ENCODE measurements at places on chromosomes 16 and 17. TPM values are rescaled to one million over a fixed set of nuclear protein-coding genes. Genes with fewer than 3 reads are reported as not detected.

DNA sequence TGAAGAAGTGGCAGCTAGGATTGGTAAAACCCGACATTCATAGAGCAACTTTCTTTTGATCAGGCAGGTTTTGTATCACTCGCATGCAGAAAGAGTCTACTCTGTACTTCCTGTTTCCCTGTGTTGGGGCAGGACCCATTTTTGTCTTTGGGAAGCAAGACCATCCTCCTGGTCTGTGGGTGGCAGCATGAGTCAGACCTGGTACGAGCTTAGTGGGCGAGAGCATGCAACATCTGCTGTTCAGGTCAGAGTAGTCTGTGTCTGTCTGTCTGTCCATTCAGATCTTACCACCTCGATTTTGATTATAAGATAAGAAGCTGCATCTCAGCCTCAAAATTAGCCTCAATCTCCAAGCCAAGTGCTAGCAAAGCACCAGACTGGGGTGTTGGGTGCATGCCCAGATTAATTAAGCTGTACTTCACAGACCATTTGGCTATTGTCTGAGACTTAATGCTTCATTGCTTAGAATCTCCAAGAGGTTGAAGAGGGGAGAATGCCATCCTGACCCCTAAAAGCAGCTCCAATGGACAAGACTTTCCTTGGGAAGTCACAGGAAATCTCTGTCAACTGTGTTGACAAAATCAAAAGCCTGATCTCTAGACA is 110.9 kb downstream of the XYLT1 start:
- no peak for DNase-seq

Gene KCNJ12
- 17.3 TPM for polyA plus RNA-seq

DNA sequence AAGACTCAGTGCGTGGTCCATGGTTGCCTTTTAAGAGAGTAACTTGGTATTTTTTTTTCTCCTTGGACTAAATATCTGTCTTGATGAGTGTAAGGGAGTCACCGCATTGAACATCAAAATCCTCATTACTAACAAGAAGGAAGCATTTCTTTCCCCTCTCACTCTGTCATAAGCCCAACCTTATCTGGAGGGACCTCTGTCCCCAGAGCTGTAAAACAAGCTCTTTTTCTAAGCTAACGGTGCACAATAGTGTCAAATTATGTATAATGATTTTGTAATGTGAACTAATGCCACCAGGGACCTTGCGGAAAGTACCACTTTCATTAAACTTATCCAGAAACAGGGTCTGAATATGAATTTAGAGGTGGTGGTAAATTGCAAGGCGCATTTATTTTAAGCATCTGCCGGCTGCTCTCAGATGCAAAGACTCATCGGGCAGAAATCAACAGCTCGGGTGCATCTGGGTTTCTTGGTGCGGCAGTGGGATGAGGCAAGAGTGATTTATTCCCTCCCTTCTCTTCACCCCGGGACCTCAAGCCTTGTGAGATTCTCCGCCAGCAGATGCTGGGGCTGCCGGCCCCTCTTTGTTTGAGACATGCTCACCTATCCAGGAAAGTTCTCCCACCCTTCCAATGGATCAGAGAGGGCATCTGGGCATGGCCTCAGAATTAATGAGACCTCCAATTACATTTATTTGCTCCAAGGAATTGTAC is 95.2 kb upstream of the IRX3 start:
- no peak for DNase-seq

DNA sequence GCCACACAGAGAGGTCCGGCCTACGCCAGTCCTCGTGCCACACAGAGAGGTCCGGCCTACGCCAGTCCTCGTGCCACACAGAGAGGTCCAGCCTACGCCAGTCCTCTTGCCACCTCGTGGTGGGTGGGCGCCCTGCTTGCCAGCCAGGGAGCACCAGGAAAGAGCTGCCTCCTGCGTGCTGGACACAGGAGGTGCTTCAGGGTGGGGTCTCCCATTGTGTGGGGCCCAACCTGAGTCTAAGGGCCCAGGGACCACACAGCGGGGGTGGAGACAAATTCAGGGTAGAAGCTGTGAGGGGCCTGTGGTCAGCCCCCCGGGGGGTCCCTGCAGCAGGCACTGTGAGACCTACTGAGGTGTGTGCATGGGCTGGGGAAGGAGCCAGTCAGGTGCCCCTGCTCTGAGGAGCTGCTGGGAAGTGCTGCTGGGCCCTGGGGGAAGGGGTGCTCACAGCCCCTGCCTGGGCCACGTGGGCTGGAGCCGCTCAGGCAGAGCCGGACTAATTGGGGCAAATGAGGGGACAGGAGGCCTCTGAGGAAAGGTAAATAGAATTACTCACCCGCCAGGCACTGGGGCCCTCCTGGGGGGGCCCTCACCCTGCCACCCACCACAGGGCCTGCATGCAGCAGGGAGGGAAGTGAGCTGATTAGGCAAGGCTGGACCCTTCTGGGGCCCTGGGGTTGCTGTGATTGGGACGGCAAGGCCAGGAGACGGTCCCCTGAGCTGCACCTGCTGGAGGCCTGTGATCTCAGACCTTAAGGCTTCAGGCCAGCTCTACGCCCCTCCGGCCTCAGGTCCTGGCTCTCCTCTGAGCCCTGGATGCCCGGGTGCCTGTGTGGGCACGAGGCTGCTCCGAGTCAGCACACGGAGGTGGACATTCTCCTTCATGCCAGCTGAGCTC is 11.0 kb downstream of the GCGR start:
- no peak for DNase-seq

- DNase-seq = no peak
Observed at GRCh38 chr16:1152651-1153259, at the start of gene CACNA1H. TSS of gene CACNA1H (plus strand) at chr16:1153106. CDS start at chr16:1153738, 632 bp downstream.

DNA sequence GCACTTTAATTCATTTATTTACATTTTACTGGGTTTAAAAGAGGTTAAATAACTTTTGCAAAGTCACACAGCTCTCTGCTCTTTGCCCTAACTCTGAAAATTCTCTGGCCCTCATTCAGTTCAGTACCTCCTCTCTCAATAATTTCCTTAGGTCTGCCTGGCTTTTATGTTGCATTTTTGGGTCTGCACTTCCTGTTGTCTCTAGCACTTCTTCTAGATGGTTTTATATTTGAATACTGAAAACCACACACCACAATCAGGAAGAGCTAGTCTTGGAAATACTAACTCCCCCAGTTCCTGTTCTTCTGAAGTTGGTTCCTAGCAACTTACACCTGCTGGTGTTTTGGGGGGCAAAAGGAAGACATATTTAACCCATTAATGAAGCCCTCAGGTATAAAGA is 577.9 kb downstream of the HS3ST4 start:
- no peak for DNase-seq

DNA sequence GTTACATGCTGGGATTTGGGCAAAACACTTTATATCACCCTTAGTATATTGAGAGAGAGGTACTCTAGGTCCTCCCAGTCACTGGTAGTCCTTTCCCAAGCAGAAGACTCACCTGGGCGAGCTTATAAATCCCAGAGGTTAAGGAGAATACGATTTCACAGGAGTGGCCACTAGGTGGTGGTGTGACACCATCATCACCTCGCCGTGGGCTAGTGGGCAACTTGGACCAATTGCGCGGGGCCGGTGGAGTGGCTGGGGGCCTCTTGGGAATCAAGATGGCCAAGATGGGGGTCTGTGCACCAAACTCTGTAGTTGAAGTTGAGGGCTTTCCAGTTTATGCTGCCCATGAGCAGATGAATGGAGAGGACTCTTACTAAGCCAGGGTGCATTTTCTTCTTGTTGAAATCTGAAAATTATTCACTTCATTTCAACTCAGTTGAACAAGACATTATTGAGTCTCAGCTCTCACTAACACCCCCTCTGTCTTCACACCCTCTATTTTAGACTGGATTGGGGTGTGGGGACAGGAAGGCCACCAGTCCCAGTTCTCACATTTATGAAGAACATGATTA is 38.2 kb upstream of the PIRT start:
- DNase-seq = no peak

Gene AARS1
- polyA plus RNA-seq = 58.9 TPM

Gene HSD17B2
- polyA plus RNA-seq = 0.30 TPM

- DNase-seq = no peak
Observed at GRCh38 chr17:79956853-79957252, 78.8 kb downstream of the TBC1D16 start.

DNA sequence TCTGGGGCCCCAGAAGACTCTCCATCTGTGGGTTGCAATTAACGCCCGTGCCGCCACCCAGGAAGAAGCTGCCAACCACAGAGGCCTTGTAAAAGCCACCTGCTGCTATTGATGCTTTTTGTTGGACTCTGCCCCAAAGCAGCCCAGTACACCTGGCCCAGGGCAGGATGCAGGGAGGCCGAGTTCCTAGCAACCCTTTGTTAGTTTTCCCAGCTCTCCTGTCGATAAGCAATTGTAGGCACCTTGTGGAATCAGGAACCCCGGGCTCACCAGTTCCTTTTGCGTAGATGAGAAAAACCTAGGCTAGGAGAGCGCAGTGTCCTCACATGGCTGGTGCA is 103.3 kb downstream of the ABCC6 start:
- no peak for DNase-seq

Gene KRTAP4-3
- not detected for polyA plus RNA-seq

GRCh38 chr17:31544186-31544585 is 152.7 kb downstream of the RAB11FIP4 start:
- DNase-seq = no peak

GRCh38 chr17:36935671-36936454 is 1.4 kb upstream of the LHX1 start:
- DNase-seq = no peak

- no peak for DNase-seq
Observed at GRCh38 chr16:17977260-17977659, 359.3 kb downstream of the NPIPA8 start.

GRCh38 chr17:1168533-1169220 is 11.1 kb downstream of the ABR start:
- no peak for DNase-seq

Gene GSG1L2
- polyA plus RNA-seq = not detected

Data from hindlimb muscle (tissue), 1 donor.